Natural killer cell treated with Interleukin-12 subunit alpha and Interleukin-12 subunit beta and Interleukin-15 and Interleukin-18, amount 100 ng/mL, for 72 hours (primary cell): ENCODE measurements at places on chromosomes 12 and 14. TPM values are rescaled to one million over a fixed set of nuclear protein-coding genes. Genes with fewer than 3 reads are reported as not detected.

FGF6 gene
- total RNA-seq = not detected

PIP4P1 gene
- 34.5 TPM for total RNA-seq

SDR9C7 gene
- not detected for total RNA-seq

AP4S1 gene
- 10.6 TPM for total RNA-seq

GSC gene
- not detected for total RNA-seq

GALNT16 gene
- total RNA-seq = 0.05 TPM

CISTR gene
- total RNA-seq = not detected
